Fibroblast of villous mesenchyme (primary cell): ENCODE measurements at places on chromosomes 2 and 18. TPM values are rescaled to one million over a fixed set of nuclear protein-coding genes. Genes with fewer than 3 reads are reported as not detected.

Gene ATRAID
- 159 and 166 TPM in 2 replicates for total RNA-seq

Gene CTAGE1
- total RNA-seq, result 0.43 TPM in 1 of 2 replicates, not detected in the other

Gene AQP12A
- total RNA-seq, result not detected in 2 replicates

Gene TUBA3E
- total RNA-seq, result not detected in 2 replicates

Gene SP9
- under 0.01 and 0.43 TPM in 2 replicates for total RNA-seq

Gene BMP10
- total RNA-seq, result not detected in 2 replicates

Gene ST6GAL2
- 4.3 and 5.2 TPM in 2 replicates for total RNA-seq

Gene SCN1A
- under 0.01 TPM in 1 of 2 replicates, not detected in the other for total RNA-seq

Gene CTNNA2
- not detected in 2 replicates for total RNA-seq

Gene DPYSL5
- not detected in 2 replicates for total RNA-seq

Gene GLI2
- 22.5 and 28.3 TPM in 2 replicates for total RNA-seq

Gene NDUFB3
- 44.1 and 54.0 TPM in 2 replicates for total RNA-seq

Gene REEP1
- total RNA-seq, result under 0.01 TPM in 1 of 2 replicates, not detected in the other

Gene CRACDL
- not detected in 2 replicates for total RNA-seq

Gene FMNL2
- 17.3 and 20.0 TPM in 2 replicates for total RNA-seq

Gene PROKR1
- not detected in 2 replicates for total RNA-seq

Gene ALK
- total RNA-seq, result not detected in 2 replicates

Gene TMEM198
- total RNA-seq, result 2.6 and 2.9 TPM in 2 replicates

Gene CNTNAP5
- total RNA-seq, result not detected in 2 replicates

Gene RTP5
- total RNA-seq, result not detected in 2 replicates

Gene NCKAP5
- total RNA-seq, result 28.7 and 47.9 TPM in 2 replicates

Gene IL1B
- 2.6 TPM in 2 replicates for total RNA-seq

Gene MPHOSPH10
- total RNA-seq, result 17.1 and 18.1 TPM in 2 replicates

Gene HAUS1
- total RNA-seq, result 37.1 and 51.2 TPM in 2 replicates

Gene CHRNA1
- under 0.01 and 0.32 TPM in 2 replicates for total RNA-seq

Gene PPP3R1
- 28.0 and 38.4 TPM in 2 replicates for total RNA-seq

Gene HOXD12
- total RNA-seq, result not detected in 2 replicates

Gene CDK5R2
- total RNA-seq, result not detected in 2 replicates

Gene VWA3B
- total RNA-seq, result not detected in 2 replicates

Gene APOB
- total RNA-seq, result under 0.01 TPM in 2 replicates

Gene COLEC11
- 0.43 and 1.6 TPM in 2 replicates for total RNA-seq

Gene ARHGAP15
- 0.43 TPM in 1 of 2 replicates, not detected in the other for total RNA-seq

Gene STEAP3
- total RNA-seq, result 14.5 and 17.7 TPM in 2 replicates

Gene CPO
- total RNA-seq, result not detected in 2 replicates

Gene HOXD1
- under 0.01 and 0.32 TPM in 2 replicates for total RNA-seq

Gene DSEL
- total RNA-seq, result 101 and 218 TPM in 2 replicates

Gene MAB21L4
- not detected in 2 replicates for total RNA-seq

Gene OXER1
- under 0.01 TPM in 2 replicates for total RNA-seq

Gene LONRF2
- total RNA-seq, result 0.32 and 1.3 TPM in 2 replicates

Gene EN1
- under 0.01 TPM in 1 of 2 replicates, not detected in the other for total RNA-seq

Gene SNTG2
- under 0.01 and 1.6 TPM in 2 replicates for total RNA-seq
